ENCODE measurements at places on chromosomes 12 and 14. TPM values are rescaled to one million over a fixed set of nuclear protein-coding genes. Genes with fewer than 3 reads are reported as not detected.

TMPRSS12 gene
- polyA plus RNA-seq, result 0.08 TPM

GPRC5D gene
- polyA plus RNA-seq, result 1.6 TPM

SERPINA3 gene
- 1.1 TPM for polyA plus RNA-seq

RNASE2 gene
- polyA plus RNA-seq, result 1.9 TPM

TMEM132C gene
- 36.6 TPM for polyA plus RNA-seq

KRT2 gene
- not detected for polyA plus RNA-seq

IFNG-AS1 gene
- not detected for polyA plus RNA-seq

GARIN6 gene
- not detected for polyA plus RNA-seq

CLEC7A gene
- 4.5 TPM for polyA plus RNA-seq

ASB8 gene
- polyA plus RNA-seq, result 41.2 TPM

FAM186B gene
- polyA plus RNA-seq, result 4.6 TPM

SLCO1B1 gene
- polyA plus RNA-seq, result not detected

FAM234B gene
- 7.3 TPM for polyA plus RNA-seq

TPH2 gene
- 0.43 TPM for polyA plus RNA-seq

MRPL52 gene
- 57.0 TPM for polyA plus RNA-seq

DPF3 gene
- 1.6 TPM for polyA plus RNA-seq

TMTC1 gene
- polyA plus RNA-seq, result 2.1 TPM

SIX6 gene
- polyA plus RNA-seq, result not detected

LRRC43 gene
- 2.9 TPM for polyA plus RNA-seq

PROX2 gene
- polyA plus RNA-seq, result 2.2 TPM

SCNN1A gene
- 3.1 TPM for polyA plus RNA-seq

OTUB2 gene
- polyA plus RNA-seq, result 4.0 TPM

LMO3 gene
- polyA plus RNA-seq, result 8.5 TPM

KRT75 gene
- not detected for polyA plus RNA-seq

WDHD1 gene
- polyA plus RNA-seq, result 22.3 TPM

HDAC7 gene
- 79.1 TPM for polyA plus RNA-seq

ARF6 gene
- 55.2 TPM for polyA plus RNA-seq
